NCI-H2171 (cell line): ENCODE measurements at places on chromosomes 11 and 22.

GRCh38 chr22:38415561-38416321 lies 39.3 kb downstream of the KCNJ4 start:
- DNase-seq = no peak

- no peak for DNase-seq
Observed at GRCh38 chr11:12246989-12247388, 130.4 kb upstream of the PARVA start.

- no peak for DNase-seq
Observed at GRCh38 chr11:11857769-11858168, 16.0 kb downstream of the USP47 start.

DNA sequence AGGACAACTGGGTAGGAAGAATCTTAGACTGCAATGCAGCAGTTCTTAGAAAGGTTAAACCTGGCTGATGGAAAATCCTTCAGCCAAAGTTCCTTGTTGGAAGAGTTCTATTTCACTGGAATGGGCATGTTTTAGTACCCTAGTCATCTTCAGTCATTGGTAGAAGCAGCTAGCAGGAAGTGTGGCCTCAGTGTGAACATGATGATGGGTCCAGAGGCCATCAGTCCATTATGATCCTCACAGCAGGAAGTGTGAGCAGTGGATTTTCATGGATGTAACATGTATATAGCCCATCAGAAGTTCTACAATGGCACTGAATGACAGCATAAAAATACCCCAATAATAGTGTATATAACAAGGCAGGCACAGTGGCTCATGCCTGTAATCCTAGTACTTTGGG lies 35.9 kb upstream of the PDE3B start:
- DNase-seq = no peak

DNA sequence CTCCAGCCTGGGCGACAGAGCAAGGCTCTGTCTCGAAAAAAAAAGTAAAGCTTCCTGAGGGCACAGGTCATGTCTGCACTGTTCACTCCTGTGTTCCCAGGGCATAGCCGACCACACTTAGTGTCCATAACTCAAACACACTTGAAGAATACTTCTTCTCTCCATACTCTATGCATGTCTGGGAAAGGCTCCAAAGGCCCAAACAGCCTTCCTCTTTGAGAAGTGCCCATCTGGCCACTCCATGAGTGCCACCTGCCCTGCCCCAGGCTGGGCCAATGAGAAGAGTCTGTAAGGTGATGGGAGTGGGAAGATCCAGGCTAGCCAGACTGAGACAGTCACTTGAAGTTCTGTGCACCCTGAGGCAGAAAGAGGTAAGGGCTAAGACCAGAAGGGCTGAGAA lies 24.7 kb downstream of the DGCR2 start:
- no peak for DNase-seq

DNA sequence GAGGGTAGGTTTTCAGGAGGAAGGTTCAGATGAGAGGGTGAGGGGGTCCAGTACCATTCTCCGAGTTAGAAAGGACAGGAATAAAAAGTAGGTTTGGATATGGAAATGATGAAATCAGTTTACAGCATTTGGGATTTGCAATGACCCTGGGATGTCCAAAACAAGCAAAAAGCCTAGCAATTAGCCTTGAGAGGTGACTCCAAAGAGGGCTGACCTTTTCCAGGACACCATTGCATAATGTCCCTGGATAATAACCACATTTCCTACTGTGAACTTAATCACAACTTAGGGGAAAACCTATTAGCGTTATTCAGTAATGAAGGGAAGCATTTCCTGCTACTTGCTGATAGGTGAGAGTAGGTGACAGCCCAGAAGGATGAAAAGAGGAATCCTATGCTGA lies 101.4 kb upstream of the ARHGAP42 start:
- DNase-seq = no peak

DNA sequence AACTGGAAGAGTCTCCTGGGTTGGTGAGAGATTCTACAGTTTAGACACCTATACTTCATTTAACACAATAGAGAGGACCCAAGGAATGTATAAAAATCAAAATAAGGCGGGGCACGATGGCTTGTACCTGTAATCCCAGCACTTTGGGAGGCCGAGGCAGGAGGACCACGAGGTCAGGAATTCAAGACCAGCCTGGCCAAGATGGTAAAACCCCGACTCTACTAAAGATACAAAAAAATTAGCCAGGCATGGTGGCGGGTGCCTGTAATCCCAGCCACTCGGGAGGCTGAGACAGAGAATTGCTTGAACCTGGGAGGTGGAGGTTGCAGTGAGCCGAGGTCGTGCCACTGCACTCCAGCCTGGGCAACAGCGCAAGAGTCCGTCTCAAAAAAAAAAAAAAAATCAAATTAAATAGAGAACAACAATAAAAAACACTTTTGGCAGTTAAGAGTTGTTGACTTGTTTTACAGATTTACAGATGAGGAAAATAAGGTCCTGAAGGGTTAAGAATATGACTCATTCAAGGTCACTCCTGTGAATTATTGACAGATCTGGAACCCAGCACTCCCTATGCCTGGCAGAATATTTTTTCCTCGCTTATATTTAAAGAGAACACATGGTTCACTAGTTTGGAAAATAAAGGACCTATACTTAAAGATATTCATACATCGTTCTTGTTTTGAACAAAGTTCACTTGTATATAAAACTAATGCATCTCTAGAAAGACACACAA lies 5.2 kb downstream of the LGR4 start:
- DNase-seq = no peak

GRCh38 chr11:19499999-19500398 lies 212.6 kb upstream of the NAV2 start:
- no peak for DNase-seq

- no peak for DNase-seq
Observed at GRCh38 chr11:2898366-2899079, 12.9 kb upstream of the CDKN1C start.

GRCh38 chr22:35514366-35514765 lies 26.3 kb upstream of the RASD2 start:
- no peak for DNase-seq

GRCh38 chr11:111693224-111693937 lies 72.8 kb downstream of the PPP2R1B start:
- no peak for DNase-seq

- DNase-seq = no peak
Observed at GRCh38 chr11:2089536-2090165, 49.5 kb downstream of the IGF2 start.

DNA sequence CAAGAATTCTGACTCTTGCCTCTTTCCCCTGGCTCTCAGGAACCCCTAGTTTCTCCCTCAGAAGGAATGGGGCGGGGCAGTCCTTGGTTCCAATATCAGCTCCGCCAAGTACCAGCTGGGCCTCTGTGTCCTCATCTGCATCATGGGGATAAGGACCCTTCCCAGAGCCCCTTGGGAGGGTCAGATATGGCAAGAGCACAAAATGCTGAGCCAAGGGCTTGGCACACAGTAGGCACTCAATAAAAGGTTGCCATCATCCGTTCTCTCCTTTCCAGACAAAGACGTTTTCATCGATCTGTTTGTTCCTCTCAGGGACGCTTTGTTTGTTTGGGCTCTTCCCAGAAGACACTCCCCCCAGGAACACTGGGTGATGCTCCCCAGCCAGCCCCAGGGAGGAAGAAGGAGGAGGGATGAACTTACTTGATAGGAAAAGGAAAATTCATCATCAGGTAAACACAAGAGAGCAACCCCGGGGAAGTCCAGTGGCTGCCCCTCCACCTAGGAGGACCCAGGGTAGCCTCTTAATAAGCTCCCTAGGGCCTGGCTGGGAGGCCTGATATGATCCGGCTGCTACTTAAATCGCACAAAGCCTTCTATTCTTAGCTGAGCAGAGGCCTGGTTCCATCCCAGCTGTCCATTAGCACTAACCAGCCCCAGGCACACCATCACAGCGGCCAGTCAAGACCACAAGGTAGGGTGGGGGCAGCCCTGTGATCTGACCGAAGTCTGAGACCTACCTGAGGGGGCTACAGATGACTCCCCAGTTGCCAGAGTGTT lies 19.6 kb downstream of the GDPD5 start:
- DNase-seq = no peak

DNA sequence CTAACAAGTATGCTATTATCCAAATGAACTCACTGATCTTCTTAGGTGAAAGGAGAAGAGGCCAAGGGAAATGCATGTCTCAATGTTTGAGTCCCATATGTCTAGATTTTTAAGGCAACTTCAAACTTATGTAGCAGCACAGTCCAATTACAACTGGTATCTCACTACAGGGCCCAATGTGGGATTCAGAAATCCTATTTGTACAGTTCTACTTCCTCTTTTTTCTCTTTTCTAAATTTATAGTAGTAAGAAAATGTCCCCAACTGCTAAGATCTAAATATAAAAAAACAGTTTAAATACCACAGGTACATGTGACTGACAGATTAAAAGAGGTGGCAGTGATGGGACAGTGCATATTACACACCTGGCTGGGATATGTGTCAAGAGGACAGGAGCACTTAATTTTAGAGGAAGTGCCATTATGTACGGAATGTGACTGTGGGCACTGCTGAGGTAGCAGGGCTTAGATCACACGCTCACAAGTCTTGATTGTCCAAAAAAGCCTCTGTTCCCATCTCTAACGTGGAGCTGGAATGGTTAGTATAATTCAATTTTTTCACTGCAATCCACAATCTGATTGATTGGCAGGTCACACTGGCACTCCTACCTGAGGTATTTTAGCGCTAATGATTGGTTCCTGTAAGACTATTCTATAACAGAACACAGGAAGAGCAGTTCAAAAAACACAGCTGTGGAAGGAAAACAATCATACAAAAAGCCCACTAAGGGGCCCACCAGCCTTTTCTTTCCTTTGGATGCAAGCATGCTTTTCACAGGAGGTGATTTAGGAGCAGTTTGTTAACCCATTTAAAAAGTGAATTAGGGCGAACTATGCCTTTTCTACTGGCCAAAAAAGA lies 34.6 kb downstream of the APOL5 start:
- no peak for DNase-seq

DNA sequence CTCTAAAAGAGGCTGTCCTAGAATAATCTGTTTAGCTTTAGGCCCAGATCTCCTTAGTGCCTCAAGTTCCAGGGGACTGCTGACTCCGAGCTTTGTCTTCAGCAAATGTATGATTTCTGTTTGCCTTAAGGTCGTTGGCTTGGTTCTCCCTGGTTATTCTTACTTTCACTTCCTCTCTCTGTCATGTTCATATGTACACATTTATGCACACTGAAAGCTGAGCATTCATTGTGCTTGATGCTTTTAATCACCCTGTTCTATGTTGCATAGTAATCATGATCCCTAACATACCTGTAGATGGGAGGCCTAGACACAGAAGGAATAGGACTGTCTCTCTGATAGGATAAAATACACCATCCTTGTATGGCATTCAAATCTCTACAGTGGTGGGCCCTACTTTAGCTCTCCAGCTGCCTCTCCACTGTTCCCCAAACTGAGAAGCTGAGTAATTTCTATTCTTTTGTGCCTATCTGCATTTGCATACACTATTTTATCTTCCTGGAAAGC lies 7.2 kb downstream of the PPFIBP2 start:
- DNase-seq = no peak

- no peak for DNase-seq
Observed at GRCh38 chr11:1335811-1336761, 26.7 kb upstream of the TOLLIP start.

- no peak for DNase-seq
Observed at GRCh38 chr11:18330921-18331320, 8.6 kb downstream of the GTF2H1 start.

GRCh38 chr11:77418155-77418970 lies 55.5 kb downstream of the PAK1 start:
- DNase-seq = no peak

- DNase-seq = no peak
Observed at GRCh38 chr11:2419638-2420501, 19.3 kb downstream of the TSSC4 start.

DNA sequence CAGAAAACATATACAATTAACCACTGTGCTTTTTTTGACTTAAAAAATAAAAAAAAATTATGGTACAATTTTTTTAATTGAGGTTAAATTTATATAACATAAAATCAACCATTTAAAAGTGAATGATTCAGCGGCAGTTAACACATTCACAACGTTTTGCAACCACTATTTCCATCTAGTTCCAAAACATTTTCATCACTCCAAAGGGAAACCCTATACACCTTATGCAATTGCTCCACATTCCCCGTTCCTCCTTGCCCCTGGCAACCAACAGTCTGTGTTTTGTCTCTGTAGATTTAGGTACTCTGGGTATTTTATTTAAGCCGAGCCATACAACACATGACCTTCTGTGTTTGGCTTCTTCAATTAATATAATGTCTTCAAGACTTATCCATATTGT lies 15.3 kb downstream of the DDI1 start:
- DNase-seq = no peak

- DNase-seq = no peak
Observed at GRCh38 chr11:3700910-3701309, 29.7 kb upstream of the CHRNA10 start.

- DNase-seq = no peak
Observed at GRCh38 chr11:18490736-18491485, 35.3 kb downstream of the LDHAL6A start.

DNA sequence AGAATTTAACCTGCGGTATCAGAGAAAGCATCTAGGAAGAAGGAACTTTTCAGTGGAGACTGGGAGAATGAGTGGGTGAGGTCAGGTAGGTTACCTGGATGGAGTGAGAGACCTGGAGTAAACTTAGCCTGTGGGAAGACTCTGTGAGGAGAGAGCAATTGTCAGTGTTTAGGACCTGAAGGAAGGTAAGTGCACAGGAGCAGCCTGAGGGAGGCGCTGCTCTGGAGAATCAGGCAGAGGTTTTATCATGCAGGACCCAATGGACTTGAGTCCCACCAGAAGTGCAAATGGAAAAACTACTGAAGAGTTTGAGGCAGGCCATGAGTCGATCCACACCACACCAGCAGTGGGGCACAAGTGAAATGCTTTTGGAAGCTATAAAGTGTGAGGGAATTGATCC lies 10.6 kb upstream of the IFTAP start:
- DNase-seq = no peak
